Astrocyte (in vitro differentiated cells and primary cell): ENCODE measurements at places on chromosomes 5 and 9. TPM values are rescaled to one million over a fixed set of nuclear protein-coding genes. Genes with fewer than 3 reads are reported as not detected.

Gene BRINP1
- total RNA-seq, result 2.2 and 2.7 TPM in 2 replicates

Gene GAS1
- 4.3 and 5.1 TPM in 2 replicates for total RNA-seq

Gene ZNF454
- total RNA-seq, result not detected in 2 replicates

Gene C9orf50
- 0.41 TPM in 1 of 2 replicates, not detected in the other for total RNA-seq

Gene IL33
- not detected in 2 replicates for total RNA-seq

Gene COL23A1
- 0.16 and 0.19 TPM in 2 replicates for total RNA-seq

Gene GARIN3
- not detected in 2 replicates for total RNA-seq

Gene CDKN2AIPNL
- 22.1 and 22.8 TPM in 2 replicates for total RNA-seq

Gene SPATA31E1
- total RNA-seq, result not detected in 2 replicates

Gene RLN1
- total RNA-seq, result 0.53 TPM in 1 of 2 replicates, not detected in the other

Gene IL9
- not detected in 2 replicates for total RNA-seq

Gene C1QTNF2
- 0.62 and 0.64 TPM in 2 replicates for total RNA-seq

Gene SLIT3
- total RNA-seq, result 20.7 and 33.0 TPM in 2 replicates

Gene CSF2
- not detected in 2 replicates for total RNA-seq

Gene C5orf24
- total RNA-seq, result 88.4 and 96.9 TPM in 2 replicates

Gene CDK7
- total RNA-seq, result 53.6 and 58.3 TPM in 2 replicates

Gene ZNF366
- total RNA-seq, result not detected in 2 replicates

Gene FOXD4L5
- total RNA-seq, result 0.11 TPM in 1 of 2 replicates, not detected in the other

Gene TRIM7
- total RNA-seq, result 0.22 and 0.27 TPM in 2 replicates

Gene RNF208
- 4.3 and 4.9 TPM in 2 replicates for total RNA-seq

Gene DAPK1
- total RNA-seq, result 31.1 and 35.1 TPM in 2 replicates

Gene ZDHHC11B
- 0.23 and 0.29 TPM in 2 replicates for total RNA-seq

Gene SPINK6
- total RNA-seq, result not detected in 2 replicates

Gene INSL6
- not detected in 2 replicates for total RNA-seq

Gene RHOBTB3
- total RNA-seq, result 65.7 and 73.8 TPM in 2 replicates

Gene GABRA1
- 0.32 and 0.41 TPM in 2 replicates for total RNA-seq

Gene LEAP2
- 0.27 and 0.31 TPM in 2 replicates for total RNA-seq

Gene MARVELD2
- 10.1 and 10.6 TPM in 2 replicates for total RNA-seq

Gene GZMA
- total RNA-seq, result 1.7 and 2.6 TPM in 2 replicates

Gene FCN1
- total RNA-seq, result not detected in 2 replicates

Gene SPEF2
- total RNA-seq, result 3.4 and 3.9 TPM in 2 replicates

Gene SPATA6L
- 2.8 and 3.6 TPM in 2 replicates for total RNA-seq

Gene AGGF1
- total RNA-seq, result 18.2 and 19.8 TPM in 2 replicates

Gene TSPAN17
- total RNA-seq, result 56.5 and 57.2 TPM in 2 replicates

Gene TMEM252
- total RNA-seq, result not detected in 2 replicates

Gene EGFL7
- total RNA-seq, result 12.3 and 15.5 TPM in 2 replicates

Gene MCIDAS
- total RNA-seq, result not detected in 2 replicates

Gene LCN10
- not detected in 2 replicates for total RNA-seq

Gene TBC1D9B
- total RNA-seq, result 85.1 and 89.9 TPM in 2 replicates

Gene FOXI1
- total RNA-seq, result not detected in 2 replicates
